ENCODE measurements at places on chromosomes 11 and 22.

- DNase-seq, result peak; percentile 34
Observed at GRCh38 chr11:75445315-75445953, 12.4 kb upstream of the KLHL35 start.

DNA sequence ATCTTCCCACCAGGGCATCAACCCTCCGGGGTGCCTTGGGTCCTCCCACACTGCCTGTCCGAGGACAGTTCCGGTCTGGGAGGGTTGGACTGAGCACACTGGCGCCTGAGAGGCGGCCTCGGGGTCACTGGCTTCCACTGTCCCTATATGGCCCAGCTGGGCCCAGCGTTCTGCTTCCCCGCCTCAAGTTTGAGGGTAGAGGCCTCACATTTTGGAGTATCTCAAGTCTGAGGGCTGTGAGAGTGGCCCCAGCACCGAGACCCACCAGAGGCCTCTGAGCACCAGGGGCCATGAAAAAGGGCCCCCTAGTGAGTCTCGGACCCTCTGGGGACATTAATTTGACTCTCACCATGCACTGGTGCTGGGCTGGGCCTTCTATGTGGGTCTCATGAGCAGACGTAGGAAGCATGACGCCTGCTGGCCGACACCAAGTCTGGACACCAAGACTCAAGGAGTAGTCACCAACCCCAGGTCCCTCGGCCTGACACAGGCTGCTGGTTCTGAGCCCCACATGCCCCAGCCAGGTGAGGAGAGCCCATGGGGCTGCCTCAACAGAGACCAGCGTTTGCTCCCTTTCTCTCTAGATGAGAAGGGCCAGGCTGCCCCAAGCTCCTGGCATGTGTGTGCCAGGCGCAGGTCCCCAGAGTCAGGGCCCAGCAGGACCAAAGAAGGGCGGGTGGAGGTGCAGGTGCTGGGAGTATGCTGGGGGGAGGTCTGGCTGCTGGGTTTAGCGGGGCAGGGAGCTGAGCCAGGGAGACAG lies 27.5 kb downstream of the ARVCF start:
- no peak for DNase-seq

- DNase-seq, result no peak
Observed at GRCh38 chr22:20663137-20663828, 110.6 kb upstream of the SERPIND1 start.

GRCh38 chr11:70862093-70862492 lies 390.3 kb downstream of the SHANK2 start:
- no peak for DNase-seq

DNA sequence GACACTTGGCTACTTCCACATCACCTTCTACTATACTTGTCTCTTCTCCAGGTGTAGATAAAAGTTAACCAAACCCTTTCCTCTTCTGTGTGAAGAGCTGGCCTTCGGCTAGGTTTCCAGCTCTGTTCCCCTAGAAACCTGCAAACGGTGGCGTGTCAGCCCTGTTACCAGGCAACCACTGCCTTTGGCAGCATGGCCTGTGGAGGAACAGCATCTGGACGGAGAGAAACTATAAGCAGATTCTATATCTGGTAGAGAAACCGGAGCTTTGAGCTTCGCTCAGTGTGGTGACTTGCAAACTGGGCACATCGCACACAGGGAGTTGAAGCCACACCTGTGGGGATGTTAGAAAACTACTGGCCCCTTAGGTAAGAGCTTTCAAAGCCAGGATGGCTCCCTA lies 35.9 kb downstream of the ARAP1 start:
- no peak for DNase-seq

DNA sequence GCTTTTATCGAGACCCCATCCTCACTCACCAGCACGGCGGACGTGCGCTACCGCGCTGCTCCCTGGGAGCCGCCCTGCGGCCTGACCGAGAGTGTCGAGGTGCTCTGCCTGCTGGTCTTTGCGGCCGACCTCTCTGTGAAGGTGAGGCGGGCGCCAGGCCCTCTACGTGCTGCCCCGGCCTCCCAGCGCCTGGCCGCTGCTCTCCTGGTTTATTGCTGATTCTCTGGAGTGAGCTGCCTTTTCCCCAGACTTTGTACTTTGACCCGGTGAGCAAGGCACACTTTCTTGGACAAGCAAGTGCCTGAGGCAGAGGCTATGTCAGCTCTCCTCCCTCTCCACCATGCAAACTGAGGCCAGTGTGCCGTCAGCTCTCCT lies 6.5 kb downstream of the TPCN2 start:
- no peak for DNase-seq

Measured in gastrocnemius medialis (tissue), 4 donors.